Activated CD4-positive, alpha-beta T cell treated with anti-CD3 and anti-CD28 coated beads for 4 hours (primary cell): ENCODE measurements at places on chromosomes 12 and 14.
A peak's percentile ranks its signal among the peaks of the same experiment; 100 is the strongest.

- no peak for DNase-seq
These were observed 196.5 kb downstream of the DUSP6 start for GRCh38 chr12:89155826-89156225.

DNA sequence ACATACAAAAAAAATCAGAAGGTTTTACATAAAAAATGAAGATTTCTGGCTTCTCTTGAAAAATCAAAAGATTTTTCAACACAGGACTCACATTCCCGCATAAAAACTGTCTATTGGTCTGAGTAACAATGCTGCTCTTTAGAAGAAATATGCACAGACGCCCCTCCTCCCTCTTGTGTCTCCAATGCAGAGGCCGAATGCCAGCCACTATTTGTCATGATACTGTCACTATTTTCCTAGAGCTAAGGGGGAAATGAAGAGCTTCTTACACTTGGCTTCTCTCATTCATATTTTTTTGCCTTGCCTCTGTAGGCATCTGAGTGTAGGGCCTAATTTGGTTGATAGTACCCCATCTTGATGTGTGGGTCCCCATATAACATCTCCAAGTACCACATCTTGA lies 98.0 kb downstream of the BBS10 start:
- DNase-seq, result no peak

GRCh38 chr14:96261053-96261452 lies 5.0 kb downstream of the BDKRB1 start:
- no peak for DNase-seq

- DNase-seq, result no peak
These were observed 90.4 kb downstream of the LRP6 start for GRCh38 chr12:12176402-12176801.

DNA sequence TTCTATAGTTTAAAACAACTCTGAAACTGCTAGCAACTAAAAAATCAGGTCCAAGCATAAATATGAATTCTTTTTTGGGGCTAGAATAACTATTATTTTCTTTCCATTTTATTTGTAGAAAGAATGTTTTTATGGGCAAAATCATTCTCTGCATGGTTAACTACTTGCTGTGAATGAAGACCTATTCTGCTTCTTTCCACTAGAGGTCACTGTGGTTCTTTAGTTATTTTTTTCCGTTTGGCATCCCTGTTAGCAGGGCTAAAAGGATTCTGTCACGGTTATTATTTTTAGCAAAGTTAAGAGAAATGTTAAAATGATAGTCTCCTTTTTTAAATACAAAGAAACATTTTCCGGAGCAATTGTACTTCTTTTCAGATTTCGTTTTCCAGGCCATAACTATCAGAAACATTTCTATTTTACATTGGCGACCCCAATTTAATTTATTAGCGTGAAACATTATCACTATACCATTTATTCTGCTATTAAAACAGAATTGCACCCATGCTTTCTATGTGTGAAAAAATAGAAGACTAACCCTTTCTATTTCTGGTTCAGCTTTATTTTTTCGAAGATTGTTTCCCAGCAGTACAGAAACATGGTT lies 404.8 kb downstream of the ATP23 start:
- no peak for DNase-seq

- no peak for DNase-seq
These were observed 169.0 kb upstream of the NTF3 start for GRCh38 chr12:5262885-5263284.

DNA sequence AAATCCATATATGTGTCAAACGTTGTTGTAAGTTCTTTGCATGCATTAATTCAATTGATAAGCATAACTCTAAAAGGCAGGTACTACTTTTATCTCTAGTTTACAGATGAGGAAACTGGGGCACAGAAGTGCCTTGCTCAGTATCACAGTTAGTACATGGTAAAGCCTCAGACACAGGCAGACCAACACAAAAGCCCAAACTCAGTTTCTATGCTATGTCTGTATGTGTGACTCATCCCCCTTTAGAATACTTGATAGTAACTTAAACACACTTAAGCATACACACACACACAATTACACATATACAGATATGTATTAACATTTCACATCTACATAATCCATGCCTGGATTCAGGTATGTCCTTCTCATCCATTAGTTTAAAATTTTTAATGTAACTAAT lies 88.0 kb downstream of the EPS8 start:
- DNase-seq, result no peak

DNA sequence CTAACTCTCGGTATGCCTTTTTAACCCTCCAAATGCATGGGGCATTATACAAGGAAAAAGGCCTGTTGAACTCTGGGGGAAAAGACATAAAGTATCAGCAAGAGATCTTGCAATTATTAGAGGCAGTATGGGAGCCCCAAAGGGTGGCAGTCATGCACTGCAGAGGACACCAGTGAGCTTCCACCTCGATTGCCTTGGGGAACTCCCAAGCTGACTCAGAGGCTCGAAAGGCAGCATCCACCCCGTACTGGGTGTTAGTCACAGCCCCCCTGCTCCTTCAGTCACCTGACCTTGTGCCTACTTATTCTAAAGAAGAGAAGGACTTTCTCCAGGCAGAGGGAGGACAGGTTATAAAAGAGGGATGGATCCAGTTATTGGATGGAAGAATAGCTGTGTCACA lies 781.4 kb upstream of the TMEM132C start:
- no peak for DNase-seq

GRCh38 chr12:50331745-50332144 lies 48.4 kb upstream of the LIMA1 start:
- no peak for DNase-seq

GRCh38 chr12:89162589-89163261 lies 189.6 kb downstream of the DUSP6 start:
- DNase-seq, result peak; percentile 26
